ENCODE measurements at places on chromosomes 6 and 20. TPM values are rescaled to one million over a fixed set of nuclear protein-coding genes. Genes with fewer than 3 reads are reported as not detected.

Gene MICA
- polyA plus RNA-seq: 33.2 TPM

Gene SUMO4
- polyA plus RNA-seq: 0.11 TPM

Gene COL9A3
- polyA plus RNA-seq: 3.0 TPM

Gene CFB
- 20.4 TPM for polyA plus RNA-seq

Gene FABP7
- not detected for polyA plus RNA-seq

Gene SEMG1
- polyA plus RNA-seq: not detected

Gene CALHM5
- 0.70 TPM for polyA plus RNA-seq

Gene TTK
- polyA plus RNA-seq: 0.87 TPM

Gene JAG1
- polyA plus RNA-seq: 37.5 TPM

Gene MCHR2
- not detected for polyA plus RNA-seq

Gene MMP24
- polyA plus RNA-seq: 0.81 TPM

Gene SDCBP2
- polyA plus RNA-seq: 3.4 TPM

Gene HLA-DOA
- 25.3 TPM for polyA plus RNA-seq

Data from ovary (tissue), 10 donors.